ENCODE measurements at places on chromosomes 13 and 19.

- DNase-seq = no peak
Observed at GRCh38 chr19:44303976-44304568, 753 bp downstream of the ZNF235 start.

GRCh38 chr19:32397671-32398101, 7.9 kb upstream of the DPY19L3 start:
- DNase-seq = no peak

- no peak for DNase-seq
Observed at GRCh38 chr19:1041835-1042685, 2.2 kb downstream of the ABCA7 start.

- DNase-seq = no peak
Observed at GRCh38 chr19:46431824-46432223, 3.1 kb upstream of the PNMA8C start.

GRCh38 chr19:19540064-19540714, 2.1 kb downstream of the CILP2 start:
- peak; percentile 49 for DNase-seq

DNA sequence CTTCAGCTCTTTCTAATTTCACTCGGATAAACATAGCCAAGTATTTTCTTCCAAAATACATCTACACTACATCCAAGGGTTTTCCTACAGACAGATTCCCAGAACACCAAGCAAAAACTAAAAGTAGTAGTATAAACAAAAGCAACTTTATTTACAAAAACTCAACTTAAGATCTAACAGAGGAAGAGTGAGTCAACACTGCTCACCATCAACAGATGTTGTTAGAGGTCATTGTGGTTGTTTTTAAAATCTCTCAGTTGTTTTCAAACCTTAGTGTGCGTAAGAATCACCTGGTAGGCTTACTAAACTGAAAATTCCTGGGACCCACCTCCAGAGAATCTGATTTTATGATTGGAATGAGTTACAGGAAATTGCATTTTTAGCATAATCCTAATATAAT, 631.7 kb upstream of the SGCG start:
- no peak for DNase-seq

DNA sequence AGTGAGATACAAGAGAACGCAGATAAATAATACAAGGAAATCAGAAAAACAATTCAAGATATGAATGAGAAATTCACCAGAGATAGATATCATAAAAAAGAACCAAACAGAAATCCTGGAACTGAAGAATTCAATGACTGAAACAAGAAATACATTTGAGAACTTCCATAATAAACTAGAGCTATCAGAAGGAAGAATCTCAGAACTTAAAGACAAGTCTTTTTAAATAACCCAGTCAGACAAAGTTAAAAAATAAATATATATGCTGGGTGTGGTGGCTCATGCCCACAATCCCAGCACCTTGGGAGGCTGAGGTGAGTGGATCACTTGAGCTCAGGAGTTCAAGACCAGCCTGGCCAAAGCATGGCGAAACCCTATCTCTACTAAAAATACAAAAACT, 28.7 kb upstream of the N4BP2L1 start:
- DNase-seq = no peak

DNA sequence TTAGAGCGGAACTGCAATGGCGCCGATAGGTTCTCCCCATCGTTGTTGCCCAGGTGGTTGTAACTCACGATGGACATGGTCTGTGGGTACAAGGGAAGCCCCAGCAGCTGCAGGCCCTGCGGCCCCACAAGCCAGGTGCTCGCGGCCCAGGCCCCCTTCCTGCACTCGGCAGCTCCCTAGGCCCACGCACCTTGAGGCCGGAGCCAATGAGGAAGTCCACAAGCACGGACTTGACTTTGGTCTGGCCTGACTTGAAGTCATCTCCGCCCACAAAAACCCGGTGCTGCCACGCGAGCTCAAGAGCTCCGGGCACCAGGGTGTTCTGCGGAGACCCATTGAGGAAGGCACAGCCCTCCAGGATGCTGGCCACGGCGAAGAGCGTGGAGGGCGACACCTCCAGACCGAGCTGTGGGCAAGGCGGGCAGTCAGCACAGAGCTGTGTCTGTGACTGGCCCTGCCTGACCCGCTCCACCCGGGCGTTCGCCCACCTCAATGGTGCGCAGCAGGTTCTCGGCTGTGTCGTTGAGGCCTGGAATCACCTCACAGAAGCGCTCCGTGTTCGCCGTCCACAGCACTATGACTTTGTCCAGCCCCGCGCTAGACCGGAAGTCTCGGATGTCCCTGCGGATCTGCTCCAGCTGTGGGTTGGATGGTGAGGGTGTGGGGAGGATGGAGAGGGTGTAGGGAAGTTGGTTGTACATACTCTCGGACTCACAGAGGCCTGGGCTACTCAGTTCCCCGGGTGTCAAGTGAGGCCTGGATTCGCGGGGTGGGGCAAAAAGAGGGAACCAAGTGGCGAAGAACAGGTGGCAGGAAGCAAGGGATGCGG, 1.9 kb downstream of the ISYNA1 start:
- DNase-seq = no peak

GRCh38 chr13:33307843-33308242, 22.3 kb upstream of the STARD13 start:
- no peak for DNase-seq

DNA sequence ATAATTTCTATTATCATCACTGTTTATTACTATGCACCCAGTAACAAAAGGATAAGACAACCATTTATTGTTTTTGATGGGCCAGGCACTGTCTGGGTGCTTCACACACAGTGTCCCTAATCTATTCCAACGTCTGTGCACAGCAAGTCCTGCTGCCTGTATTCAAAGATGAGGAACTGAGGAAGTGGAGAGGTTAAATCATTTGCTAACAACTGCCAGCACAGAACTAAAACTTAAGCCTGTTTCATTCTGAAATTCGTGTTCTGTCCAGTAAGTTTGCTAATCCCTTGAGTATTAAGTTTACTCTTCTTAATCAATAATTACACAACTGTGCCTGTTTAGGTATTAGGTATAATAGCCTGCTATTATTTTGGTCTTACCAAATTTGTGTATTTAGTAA, 41.9 kb downstream of the TEX26 start:
- DNase-seq = no peak

DNA sequence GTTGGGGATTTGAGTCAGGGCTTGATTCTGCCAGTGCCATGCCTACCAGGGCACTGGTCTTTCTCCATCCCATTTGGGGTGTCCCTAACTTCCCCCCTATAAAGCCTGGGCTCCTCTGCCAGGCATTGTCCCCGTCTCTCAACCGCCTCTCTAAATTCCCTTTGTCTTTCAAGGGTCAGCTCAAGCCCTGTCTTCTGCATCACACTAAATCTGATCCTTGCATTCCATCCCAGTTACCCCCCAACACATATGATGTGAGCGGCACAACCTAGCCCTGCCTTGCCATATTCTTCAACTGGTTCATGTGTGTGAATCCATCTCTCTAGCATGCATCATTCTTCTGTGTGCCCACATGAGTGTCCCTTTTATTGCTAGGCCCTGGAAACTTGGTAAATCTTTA, 480.9 kb downstream of the ZNF536 start:
- DNase-seq = no peak

DNA sequence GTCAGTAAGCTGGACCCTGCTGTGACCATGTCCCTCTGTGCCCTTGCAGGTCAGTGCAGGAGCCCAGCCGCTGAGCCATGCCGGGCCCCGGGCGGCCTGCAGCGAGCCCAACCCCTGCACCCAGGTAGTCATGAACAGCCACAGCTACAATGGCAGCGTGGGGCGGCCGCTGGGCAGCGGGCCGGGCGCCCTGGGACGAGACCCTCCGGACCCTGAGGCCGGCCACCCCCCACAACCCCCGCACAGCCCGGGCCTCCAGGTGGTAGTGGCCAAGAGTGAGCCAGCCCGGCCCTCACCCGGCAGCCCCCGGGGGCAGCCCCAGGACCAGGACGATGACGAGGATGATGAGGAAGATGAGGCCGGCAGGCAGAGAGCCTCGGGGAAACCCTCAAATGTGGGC, 6.9 kb downstream of the KCNN1 start:
- DNase-seq = no peak

DNA sequence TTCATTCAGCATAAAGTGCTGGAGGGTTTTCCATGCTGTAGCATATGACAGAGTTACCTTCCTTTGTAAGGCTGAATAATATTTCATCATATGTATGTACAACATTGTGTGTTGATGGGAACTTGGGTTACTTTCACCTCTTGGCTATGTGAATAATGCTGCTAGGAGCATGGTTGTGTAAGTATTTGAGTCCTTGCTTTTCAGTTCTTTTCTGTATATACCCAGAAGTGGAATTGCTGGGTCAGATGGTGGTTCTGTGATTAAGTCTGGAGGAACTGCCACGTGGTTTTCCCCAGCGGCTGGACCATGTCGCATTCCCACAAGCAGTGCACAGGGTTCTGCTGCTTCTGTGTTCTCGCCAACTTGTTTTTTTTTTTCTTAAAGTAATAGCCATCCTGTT, 101.2 kb upstream of the TEX29 start:
- DNase-seq = no peak

- no peak for DNase-seq
Observed at GRCh38 chr19:52398081-52398441, 412 bp downstream of the ZNF528 start.

GRCh38 chr19:12913851-12914690, 5.0 kb downstream of the SYCE2 start:
- peak; percentile 29 for DNase-seq

GRCh38 chr13:100512422-100512821, 76.2 kb downstream of the GGACT start:
- no peak for DNase-seq

GRCh38 chr13:42495255-42495654, 78.7 kb upstream of the TNFSF11 start:
- no peak for DNase-seq

DNA sequence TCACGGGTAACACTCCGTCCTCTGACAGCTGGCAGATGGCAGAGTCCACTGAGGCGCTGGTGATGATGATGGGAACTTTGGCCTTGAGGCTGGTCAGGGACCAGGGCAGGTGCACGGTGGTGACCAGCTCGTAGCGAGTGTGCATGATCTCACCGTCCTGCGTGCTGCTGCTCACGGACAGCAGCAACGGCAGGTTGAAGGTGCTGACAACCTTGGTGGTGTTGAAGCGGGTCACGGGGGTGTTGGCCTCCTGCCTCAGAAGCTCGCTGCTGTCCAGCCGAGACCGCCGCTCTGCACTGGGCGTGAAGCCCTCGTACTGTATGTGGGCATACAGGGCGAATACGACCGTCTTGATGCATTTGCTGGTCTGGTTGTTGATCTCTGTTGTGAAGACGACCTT, 11.6 kb downstream of the ARRDC5 start:
- DNase-seq = no peak

DNA sequence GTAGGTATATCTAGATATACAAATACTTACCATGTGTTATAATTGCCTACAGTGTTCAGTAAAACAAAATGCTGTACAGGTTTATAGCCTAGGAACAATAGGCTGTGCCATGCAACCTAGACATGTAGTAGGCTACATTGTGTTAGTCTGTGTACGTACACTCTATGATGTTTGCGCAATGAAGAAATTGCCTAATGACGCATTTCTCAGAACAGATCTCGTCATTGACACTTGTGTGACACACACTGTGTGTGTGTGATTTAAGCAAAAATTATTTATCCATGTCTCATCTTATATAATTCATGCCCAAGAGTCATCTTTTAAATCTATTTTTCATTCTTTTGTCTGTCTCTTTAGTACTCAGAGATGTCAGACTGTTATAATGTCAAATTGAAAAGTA, 1888.8 kb upstream of the PCDH20 start:
- no peak for DNase-seq

DNA sequence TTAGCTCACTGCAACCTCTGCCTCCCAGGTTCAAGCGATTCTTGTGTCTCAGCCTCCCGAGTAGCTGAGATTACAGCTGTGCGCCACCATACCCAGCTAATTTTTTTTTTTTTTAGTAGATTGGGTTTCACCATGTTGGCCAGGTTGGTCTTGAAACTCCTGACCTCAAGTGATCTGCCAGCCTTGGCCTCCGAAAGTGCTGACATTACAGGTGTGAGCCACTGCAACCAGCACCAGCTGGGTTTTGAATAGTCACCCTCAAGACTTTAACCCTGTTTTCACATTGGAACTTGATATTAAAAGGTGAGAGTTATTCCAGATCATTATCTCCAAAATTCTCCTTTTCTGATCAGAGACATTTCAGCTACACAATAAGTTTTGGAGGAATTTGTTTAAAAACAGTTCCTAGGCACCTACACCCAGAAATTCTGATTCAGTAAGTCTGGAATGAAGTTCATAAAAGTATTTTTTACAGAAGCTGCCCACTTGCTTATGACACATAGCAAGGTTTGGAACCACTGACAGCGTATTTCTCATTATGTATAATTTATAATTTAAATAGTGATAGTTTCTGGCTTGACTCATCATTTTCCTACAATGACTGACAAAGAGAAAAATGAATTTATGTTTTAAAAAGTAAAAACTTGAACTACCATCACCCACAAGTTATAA, 417.3 kb downstream of the DIAPH3 start:
- no peak for DNase-seq

DNA sequence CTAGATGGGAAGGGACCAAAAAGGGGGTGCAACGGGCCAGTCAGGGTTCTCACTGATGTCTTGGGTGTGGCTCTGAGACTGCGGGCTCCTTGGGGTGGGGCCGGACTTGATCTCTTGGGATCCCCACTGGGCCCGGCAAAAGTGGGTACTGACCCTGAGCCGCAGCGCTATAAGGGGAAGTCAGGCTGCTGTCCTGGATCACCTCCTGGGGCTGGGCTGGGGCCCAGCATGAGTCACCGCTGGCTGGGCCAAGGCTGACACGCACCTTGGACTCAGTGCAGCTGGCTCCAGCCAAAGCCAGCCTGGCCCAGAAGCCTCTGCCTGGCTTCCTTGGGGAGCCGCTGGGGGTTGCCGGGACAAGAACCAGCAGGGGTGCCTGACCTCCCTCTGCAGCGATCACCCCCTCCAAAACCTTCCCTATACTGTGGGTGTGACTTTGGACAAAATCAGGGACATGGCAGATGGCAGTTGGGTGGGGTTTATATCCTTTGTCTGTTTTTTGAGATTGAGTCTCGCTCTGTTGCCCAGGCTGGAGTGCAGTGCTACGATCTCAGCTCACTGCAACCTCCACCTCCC, 617 bp upstream of the IQCN start:
- DNase-seq = no peak

DNA sequence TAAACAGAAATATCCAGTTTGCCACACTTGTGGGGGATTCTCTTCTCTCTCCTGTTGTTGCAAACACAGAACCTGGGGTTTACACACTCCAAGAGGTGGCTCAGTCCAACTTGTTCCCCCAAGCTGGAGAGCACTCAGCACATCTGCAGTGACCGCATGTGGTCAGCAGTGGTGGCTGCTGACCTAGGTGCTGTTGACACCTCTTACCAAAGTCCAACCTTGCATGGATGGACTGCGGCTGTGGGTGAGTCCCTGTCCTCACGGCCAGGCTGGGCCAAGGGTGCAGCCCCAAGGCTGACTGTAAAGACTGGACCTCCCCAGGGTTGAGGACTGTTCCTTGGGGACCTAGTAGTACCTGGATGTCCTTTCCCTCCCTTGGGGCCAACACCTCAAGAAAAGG, 6.1 kb downstream of the LRFN3 start:
- no peak for DNase-seq

- DNase-seq = no peak
Observed at GRCh38 chr19:55368701-55369563, 1.3 kb downstream of the IL11 start.
